Activated T-cell treated with anti-CD3 and anti-CD28 coated beads, Interleukin-2, amount 50 U/mL, for 1 hour (primary cell): ENCODE measurements at places on chromosomes 1 and 21.

GRCh38 chr1:202315576-202316168, 26.1 kb downstream of the UBE2T start:
- peak; percentile 77 for DNase-seq

DNA sequence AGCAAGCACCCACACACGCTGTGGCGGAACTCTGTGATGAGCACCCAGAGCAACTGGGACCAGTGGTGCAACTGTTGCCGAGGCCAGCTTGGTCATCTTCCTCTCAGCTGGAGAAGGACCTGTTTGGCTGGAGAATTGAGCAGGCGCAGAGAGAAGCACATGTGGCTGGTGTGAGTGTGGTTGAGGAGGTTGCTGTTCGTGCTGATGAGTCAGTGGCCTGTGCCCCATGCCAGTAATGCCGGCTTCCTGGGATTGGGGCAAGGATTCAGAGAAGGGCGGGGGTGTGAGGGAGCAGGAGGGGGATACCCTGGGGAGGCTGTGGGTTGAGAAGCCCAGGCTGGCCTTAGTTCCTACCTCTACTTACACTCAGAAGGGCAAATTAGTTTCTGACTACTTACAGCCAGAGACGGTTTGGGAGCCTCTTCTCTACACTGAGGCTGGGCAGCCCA, 57.5 kb upstream of the EPS8L3 start:
- no peak for DNase-seq

- no peak for DNase-seq
Measured at GRCh38 chr1:35539073-35539823, 18.0 kb downstream of the KIAA0319L start.

DNA sequence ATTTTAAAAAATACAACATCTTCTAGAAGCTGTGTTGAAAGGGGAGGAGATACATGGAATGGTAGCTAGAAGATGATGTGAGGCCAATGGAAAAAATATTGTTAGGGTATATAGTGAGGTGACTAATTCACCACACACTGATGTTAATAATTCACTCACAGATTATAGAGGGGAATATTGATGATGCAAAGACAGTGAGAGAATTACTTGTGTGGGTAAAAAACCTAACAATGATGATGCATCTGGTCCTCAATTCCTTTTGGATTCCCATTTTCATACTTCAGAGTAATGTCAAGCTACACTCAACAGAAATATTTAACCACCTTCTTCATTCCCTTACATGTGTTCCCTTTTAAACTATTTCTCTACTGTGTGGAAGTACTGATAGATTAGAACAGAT, 169.5 kb upstream of the DPYD start:
- DNase-seq, result no peak

DNA sequence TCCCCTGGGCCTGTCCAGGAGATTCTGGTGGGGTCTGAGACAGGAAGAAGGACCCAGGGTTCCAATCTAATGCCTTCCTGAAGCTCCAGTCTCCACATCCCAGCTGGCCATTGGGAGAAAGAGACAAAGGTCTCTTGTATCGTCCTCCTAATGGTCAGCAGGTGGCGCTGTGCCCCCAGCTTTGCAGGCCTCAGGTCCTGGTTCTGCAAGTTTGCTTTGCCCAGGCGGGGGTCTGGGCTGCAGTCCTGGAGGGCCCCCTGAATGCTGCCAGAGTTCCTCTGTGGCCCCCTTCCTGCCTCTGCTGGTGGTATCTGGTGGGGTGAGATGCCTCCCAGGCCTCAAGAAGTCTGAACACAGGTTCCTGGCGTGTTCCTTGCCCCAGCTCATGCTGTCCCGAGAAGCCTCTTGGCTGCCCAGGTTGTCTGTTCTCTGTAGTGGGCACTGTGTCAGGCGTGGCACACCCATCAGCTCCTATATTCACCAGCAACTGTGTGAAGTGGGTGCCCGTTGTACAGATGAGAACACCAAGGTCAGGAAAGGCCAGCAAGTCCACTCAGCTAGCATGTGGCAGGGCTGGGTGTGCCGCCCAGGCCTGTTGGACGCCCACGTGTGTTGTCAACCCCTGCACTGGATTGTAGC, 33.8 kb upstream of the CSF3R start:
- peak; percentile 42 for DNase-seq

DNA sequence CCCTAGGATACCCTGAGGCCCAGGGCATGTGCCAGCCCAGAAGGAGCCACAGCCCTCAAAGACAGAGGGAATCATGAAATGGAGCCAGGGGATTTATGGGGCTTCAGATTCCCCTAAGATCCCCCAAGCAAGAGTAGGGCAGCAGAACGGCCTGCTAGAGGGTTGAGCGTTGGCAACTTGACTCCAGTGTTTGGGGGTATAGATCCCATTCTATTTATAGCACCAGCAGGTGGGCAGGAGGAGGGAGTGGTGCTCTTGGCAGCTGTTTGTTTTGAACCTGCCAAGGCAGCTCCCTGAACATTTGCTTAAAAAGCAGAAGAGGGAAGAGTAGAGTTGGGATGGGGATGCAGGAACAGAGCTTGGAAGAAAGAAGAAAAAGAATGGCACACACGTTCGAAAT, 33.7 kb downstream of the GLUL start:
- no peak for DNase-seq

GRCh38 chr1:11806307-11806936, 431 bp downstream of the CLCN6 start:
- DNase-seq, result no peak

GRCh38 chr1:165842023-165842670, 14.7 kb downstream of the UCK2 start:
- DNase-seq, result no peak

DNA sequence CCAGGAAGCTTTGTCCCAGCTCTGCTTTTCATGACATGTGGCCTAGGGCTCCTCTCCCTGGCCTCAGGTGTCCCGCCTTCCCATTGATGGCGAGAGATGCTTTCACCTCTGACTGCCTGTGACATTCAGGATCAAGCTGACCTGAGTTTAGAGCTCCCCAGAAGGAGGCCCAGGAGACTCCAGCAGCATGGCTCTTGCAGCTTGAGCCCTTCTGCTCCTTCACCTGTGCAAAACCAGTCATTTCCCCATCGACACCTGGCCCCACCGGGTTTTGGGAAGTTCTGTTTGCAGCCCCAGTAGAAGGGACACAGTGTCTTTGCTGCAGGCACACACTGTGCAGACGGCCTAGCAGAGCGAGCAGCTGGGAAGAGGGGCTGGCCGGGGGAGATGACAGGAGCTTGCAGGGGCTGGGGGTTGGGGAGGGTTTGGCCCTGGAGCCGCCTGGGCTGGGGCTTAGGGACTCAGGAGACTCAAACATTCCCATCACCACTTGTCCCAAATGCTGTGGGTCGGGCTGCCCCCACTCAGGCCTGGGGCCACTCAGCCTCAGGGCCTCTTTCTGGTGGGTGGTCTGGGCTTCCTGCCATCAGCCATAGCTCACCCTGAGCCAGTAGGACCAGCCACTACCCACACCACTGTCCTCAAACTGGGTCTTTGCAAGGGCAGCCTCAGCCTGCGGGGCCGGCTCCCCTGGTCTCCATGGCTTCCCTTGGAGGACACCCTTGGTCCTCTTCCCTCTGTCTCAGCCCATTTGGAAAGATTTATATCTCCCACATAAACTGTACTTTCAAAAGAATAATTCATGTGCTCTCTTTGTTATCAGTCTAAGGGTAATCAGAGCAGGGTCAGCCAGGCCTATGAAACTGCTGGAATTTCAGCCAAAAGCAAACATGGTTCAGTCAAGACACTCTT, 3.8 kb upstream of the EDN2 start:
- no peak for DNase-seq

GRCh38 chr1:90414201-90414600, 302.9 kb downstream of the BARHL2 start:
- DNase-seq, result no peak

DNA sequence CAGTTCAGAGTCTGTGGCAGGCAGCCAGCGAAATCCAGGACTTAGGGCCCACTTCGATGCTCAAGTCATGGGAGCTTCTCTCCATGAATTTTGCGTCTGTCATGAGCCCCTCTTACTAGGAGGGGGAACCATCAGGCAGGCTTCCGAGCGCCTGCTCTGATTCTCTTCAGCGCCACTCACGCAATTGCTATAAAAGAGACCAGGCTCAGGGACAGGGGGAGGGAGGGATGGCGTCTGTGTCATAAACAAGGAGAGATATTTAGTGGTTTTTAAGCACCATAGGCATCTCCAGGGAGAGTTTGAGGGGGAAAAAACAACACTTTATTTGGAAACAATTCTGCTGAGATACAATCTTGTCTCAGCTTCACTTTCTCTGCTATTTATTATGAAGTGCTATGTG, 60.6 kb downstream of the NAV1 start:
- no peak for DNase-seq

DNA sequence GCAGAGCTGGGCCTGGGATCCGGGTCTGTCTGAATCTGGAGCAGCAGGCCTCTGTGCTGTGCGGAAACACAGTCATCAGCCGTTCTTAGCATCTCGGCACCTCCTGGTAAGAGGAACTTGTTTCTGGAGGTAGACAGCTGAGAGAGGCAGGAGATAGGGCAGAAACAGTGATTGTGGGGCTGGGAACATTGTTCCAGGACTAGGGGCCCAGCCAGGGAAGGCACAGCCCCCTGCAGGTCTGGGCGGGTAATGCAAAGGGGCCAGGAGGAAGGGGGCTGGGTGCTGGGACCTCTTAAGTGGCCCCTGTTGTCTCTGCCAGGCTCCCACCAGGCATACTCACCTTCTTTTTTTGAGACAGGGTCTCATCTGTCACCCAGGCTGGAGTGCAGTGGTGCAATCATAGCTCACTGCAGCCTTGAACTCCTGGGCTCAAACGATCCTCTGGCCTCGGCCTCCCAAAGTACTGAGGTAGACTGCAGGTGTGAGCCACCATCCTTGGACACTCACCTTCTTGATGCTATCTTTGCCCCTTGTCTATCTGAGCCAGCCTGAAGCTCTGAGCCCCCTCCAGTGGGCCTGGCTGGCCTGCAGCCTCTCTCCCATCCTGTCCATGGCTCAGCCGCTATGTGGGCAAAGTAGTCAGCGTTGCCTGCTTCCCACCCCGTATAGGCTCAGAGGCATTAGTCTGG, 134.3 kb upstream of the ZBTB40 start:
- DNase-seq, result no peak

DNA sequence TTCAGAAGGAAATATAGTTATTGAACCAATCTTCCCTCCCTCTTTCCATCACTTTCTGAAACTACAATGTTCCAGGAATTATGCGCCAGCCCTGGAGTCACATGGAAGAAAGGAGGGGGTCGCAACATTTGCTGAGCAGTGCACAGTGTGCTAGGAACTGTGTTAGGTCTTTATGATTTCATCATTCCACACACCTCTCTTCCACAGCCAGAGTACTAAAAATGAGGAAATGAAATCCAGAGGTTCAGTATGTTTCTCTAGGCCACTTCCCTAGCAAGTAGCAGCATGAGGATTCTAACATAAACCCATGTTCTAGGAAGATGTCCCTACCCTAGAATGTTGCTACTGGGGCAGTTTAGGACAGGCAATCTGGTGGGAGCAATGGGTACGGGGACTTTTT, 158.1 kb downstream of the SLC45A1 start:
- no peak for DNase-seq

- no peak for DNase-seq
Measured at GRCh38 chr21:15148437-15148836, 83.6 kb upstream of the NRIP1 start.

- no peak for DNase-seq
Measured at GRCh38 chr1:200776949-200777348, 38.3 kb downstream of the CAMSAP2 start.

GRCh38 chr1:203299169-203299568, 6.2 kb upstream of the BTG2 start:
- DNase-seq, result no peak

DNA sequence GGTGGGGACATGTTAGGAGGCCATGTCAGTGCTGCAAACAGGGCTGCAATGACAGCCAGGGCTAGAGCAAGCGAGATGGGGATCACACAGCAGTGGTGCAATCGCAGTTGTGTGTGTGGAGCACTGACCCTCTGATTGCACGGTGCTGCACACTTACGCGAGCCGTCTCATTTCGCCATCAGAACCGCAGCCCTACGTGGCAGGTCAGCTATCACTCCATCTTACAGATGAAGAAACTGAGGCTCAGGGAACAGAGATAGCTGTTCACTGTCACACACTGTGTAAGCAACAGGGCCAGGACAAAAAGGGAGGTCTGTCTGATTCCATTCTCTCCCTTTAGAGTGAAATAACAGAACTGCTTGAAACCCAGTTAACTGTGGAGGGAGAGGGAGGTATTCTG, 104.8 kb upstream of the SLC45A1 start:
- DNase-seq, result no peak

GRCh38 chr21:29413683-29414082, 115.0 kb downstream of the BACH1 start:
- DNase-seq, result no peak

DNA sequence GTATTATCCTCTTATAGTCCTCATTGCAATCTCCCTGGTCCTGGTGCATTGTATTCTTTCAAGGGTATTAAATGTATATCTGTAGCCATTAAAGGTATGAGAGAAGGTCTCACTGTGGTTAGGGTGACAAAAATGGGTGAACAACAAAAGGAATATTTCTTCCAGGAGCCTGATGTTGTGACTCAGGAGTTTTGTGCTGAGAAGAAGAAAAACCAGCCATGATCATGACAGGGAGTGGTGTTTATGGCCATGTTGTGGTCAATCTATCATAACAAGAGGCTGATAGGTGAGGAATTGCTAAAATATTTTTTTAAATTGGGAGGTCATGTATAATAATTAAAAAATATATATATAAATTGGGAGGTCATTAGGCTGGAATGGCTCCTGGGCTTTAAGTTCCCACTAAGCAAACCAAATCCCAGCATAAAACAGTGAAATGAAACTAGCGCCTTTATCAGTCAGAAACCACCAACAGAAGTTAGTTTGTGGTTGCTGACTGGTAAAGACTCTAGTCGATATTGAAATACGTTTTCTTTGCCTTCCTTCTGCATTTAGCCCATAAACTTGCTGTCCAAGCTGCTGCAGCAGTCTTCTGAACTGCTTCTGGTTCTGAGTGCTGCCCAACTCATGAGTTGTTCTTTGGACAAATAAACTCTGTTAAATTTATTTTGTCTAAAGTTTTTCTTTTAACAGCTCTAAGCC, 60.3 kb downstream of the TBX19 start:
- no peak for DNase-seq

DNA sequence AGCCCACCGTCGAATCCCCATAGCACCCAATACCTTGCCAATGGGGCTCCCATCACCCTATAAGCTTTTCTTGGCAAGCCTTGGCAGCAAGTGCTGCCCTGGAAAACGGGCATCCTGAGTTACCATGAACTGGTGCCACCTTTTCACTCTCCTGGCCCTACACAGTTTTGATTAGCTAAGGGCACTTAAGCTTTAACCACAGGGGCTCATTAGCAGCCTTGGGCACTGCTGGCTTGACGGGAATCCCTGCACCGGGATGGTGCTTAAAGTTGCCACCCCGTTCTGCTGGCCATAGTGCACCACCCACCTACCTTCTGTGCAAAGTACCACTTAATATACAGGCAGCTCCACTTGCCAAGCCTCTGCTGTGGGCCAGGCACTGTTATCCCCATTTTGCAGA, 13.7 kb downstream of the PARS2 start:
- no peak for DNase-seq
